ENCODE measurements at places on chromosomes 6 and 20.

- no peak for DNase-seq
Measured at GRCh38 chr6:6690144-6690483, 101.6 kb downstream of the LY86 start.

GRCh38 chr6:84309336-84309735, 81.9 kb upstream of the CEP162 start:
- no peak for DNase-seq

- no peak for DNase-seq
Measured at GRCh38 chr20:49725694-49726093, 12.0 kb upstream of the B4GALT5 start.

- DNase-seq, result no peak
Measured at GRCh38 chr6:19135706-19136105, 701.5 kb upstream of the ID4 start.

DNA sequence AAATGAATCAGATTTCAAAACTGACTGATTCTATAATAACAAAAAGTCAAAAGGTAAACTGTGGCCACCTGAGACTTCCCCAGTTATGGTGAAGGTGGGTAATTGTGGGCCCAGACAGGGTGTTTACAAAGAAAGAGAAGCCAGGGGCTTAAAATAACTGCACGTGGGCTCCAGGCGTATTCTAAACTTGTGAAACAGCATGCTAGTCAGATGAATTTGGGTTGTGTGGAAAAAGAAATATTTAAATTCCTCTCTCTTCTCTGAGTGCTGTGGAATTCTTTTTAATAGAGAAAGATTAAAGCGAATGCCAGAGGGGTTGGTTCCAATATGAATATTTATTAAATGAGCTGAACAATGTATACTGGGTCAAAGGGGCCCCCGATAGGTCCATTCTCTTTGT, 166.3 kb upstream of the AFDN start:
- DNase-seq, result no peak

GRCh38 chr6:29831776-29832175, 4.2 kb downstream of the HLA-G start:
- DNase-seq, result no peak

DNA sequence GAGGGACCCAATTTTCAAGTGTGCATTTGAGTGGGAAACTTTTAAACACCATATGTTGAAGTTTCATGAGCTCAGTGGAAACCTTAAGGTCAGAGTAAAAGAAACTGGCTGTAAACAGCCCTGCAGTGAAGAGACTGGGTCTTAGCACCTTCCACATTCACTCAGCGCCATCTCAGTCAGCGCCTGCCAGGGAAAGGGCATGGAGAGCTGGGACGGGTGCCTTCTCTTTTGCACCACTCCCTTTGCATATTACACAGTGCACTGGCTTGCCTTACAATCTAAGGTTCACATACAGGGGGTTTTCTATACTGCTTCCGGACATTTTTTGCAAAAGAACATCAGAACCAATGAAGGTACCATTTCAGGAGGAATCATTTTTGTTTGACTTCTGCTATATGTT, 4.5 kb downstream of the TOMM6 start:
- no peak for DNase-seq

DNA sequence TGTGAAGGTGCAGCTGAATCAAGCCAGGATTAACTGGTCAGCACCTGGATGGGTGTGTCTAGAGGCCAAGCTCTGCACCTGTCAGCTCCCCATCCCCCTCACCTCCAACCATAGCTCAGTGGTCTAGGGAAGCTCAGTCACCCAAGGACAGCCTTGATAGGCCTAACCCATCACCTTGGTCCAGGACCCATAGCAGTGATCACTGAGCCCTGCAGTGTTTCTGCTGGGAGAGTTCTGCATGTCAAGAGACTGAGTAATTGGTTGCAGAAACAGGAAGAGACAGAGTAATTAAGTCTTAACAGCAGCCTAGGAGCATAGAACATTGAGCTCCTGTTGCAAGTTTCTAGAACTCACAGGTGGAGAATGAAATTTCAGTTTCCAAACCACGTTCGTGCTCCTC, 18.7 kb upstream of the RALGAPB start:
- DNase-seq, result no peak

GRCh38 chr6:41965429-41966213, 24.0 kb upstream of the CCND3 start:
- no peak for DNase-seq

DNA sequence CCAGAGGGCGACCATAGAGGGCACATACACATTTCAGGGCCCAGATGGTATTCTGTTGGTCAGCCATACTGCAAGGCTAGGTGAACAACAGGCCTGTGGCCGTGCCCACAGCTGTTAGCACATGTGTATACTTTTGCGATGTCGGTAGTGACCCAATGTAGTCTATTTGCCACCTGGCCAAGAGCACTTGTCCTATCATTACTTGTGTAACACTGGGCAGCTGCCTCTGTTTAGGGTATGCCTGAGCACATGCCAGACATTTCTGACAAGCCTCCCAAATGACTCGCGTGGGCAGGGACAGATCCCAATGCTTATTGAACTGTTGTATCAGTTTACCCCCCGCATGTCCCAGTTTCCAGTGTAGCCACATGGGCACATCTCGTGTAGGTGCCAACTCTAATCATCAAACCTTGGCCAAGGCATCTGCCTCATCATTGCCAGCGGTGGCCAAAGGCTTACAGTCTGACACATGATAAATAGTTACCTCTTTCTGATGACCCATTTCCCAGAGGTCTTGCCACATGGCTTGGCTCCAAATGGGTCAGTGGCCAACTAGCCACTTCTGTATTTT, 74.4 kb upstream of the FBXL4 start:
- no peak for DNase-seq

DNA sequence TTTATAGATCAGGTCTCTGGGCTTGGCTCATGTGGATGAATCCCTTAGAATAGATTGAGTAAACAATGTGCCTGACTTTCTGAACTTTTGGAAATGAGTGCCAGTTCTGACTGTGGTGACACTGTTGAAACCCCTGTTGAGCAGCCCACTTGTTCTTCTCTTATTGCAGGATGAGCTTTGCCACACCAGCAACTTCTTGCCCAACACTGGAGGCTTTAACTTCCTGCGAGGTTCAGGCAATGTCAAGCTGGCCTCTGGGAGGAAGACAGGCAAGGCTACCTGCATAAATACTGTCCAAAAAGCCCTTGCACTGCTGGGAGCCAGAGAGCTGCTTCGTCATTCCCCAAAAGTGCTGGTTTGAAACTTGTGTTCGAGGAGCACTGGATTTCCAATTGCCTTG, 32.8 kb upstream of the SMIM8 start:
- no peak for DNase-seq

DNA sequence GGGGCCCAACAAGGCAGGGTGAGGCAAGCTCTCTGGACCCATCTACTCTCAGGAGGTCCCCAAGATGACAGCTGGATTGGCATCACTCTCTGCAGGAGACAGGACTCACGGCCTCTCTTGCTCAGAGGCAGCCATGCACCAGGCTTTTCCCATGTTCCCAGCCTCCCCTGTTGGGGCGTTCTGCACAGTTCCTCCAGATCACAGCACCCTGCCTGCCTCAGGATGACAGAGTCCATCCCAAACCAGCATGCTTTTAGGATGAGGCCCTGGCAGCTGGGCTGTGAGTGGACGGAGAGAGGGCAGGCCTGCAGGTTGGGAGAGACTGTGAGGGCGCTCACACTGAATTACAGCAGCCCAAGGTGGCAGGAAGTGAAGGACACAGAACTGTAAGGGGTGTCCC, 143.2 kb upstream of the MLN start:
- no peak for DNase-seq

- no peak for DNase-seq
Measured at GRCh38 chr20:1204113-1204512, 859 bp downstream of the C20orf202 start.

DNA sequence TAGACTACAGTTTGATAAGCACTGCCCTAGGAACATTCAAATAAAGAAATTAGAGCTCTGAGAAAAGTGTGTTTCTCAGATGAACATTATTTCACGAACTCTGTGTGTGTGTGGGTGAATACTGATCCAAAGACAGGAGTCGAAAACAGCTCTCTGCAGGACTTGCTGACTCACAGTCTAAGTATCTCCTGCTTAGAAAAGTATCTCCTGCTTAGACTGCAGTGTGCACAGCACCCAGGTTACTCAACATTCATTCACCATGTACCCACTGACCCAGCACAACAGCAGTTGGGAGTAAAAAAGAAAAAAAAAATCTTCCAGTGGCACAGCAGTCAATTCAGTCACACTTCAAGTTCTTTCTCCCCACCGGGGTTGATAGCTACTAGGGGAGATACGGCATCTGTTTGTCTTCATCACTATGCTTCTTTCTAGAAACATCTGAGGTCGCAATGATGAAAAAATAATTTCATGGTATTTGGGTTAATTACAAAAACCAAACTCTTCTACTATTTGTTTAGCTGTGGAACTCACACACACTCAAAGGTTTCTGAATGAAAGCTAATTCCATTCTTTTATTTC, 48.0 kb downstream of the GCLC start:
- DNase-seq, result no peak

GRCh38 chr20:38157635-38158495, 7.2 kb downstream of the TGM2 start:
- DNase-seq, result no peak

DNA sequence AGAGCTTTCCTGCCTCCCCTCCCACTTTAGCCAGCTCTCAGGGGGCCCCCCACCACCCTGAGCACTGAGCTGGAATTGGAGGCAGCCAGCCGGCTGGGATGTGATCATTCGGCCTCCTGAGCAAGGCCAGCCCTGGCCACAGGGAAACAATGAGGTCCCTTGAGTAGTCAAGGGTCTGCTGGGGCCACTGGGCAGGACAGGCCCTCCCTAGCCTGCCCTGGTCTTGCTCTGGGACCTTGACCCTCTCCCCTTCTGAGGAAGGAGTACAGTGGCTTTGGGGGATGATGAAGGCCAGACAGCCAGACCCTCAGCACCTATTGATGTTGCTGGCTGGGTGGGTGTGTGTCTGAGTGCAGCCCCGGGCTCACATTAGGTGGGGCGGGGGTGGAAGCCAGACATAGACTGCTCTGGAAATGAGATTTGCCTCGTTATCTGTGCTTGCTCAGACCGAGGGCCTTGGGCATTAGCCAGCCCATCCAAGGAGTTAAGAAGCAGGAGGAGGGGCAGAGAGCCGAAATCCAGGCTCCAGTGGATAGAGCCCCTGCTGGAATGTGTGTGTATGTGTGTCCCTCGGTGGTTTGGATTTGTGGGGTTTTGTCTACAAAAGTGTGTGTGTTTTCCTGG, 21.3 kb downstream of the CD40 start:
- DNase-seq, result no peak

GRCh38 chr6:3592371-3592941, 135.6 kb upstream of the SLC22A23 start:
- DNase-seq, result peak; percentile 38

DNA sequence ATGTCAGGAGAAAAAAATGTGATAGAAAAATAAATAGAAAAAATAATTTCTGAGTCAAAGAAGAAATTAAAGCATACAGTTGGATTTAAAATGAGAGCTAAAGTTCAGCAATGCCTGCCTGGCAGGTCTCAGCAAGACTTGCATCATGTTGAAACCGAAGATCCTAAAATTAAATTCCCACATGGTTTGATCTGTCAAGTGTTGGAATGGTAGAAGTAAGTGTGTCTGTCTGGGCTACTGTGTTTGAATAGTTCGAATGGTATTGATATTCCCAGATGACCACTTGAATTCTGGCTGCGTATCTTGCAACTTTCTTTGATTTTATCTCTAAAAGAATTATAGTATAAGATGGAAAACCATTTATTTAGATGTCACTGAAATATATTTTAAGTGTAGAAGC, 1349.6 kb downstream of the EPHA7 start:
- no peak for DNase-seq

DNA sequence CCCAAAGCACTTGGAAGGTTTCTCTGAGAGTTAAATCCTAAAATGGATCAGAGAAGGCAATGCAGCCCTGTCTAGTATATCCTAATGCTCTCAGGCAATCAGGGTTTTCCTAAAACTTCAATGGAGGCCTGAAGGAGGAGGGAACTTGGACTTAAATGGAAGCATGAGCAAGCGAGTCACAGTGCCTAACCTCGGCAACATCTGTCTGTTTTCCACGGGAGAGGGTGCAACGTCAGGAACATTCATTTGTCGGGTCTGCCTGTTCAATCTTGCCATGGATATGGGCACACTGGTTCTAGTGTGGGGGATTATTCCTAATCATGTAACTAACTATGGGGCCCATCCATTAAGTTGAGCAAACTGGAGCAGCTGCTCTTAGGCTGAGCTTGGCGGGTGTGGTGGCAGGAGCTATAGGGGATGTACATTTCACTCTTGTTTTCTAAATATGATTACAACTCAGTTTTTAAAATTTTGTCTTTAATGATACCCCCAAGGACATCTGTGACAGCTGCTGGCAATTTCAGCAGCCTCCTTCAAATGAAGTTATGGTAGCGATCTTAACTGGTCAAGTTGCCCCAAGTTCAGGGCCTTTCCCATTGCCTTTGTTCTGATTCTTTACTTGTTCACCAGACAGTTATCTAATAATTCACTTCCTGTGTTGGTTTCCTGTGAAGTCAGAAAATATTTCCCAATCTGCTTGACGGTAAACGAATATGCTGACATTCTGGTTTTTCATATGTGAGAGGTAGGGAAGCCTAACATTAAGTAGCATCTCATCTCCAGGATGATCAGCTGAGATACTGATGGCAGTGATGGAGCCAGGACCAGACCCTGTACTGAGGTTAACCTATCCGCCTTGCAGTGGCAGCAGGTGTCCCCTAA, 21.6 kb downstream of the DSE start:
- DNase-seq, result peak; percentile 41

DNA sequence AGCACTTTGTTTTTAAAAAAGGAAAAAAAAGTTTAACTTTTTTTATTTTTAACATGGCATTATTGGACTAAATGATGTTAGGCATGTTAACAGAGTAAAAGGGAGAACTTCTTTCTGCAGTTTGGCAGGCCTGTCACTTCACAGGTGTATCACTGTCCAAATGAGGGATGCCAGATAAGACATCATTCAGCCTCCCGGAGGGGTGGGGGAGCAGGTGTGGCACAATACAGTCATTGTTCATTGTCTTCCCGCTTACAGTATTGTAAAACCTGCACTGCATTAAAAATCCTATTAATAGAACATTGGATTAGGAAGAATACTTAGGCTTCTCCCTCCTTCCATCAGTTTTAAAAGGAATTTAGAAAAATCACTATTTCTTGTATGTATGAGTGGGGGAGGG, 80.7 kb downstream of the CARMIL1 start:
- DNase-seq, result no peak

DNA sequence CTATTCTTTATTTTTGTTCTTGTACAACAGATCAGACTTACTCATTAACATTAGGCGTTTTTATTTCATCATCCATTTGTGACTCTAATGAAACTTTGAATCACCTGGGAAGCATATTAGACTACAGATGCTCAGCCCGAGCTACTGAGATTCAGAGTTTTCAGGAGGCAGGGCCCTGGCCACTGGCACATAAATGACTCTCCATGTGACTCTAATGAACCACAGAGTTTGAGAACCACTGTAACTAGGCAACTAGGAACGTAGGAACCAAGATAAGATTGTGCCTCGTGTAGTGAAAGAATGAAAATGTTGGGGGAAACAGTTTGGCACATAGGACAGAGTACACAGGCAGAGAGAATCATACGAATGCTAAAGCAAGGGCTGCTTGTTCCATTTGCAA, 405.9 kb upstream of the BTBD3 start:
- DNase-seq, result no peak

Measured in common myeloid progenitor, CD34-positive (primary cell).